ENCODE measurements at places on chromosomes 12 and 14. TPM values are rescaled to one million over a fixed set of nuclear protein-coding genes. Genes with fewer than 3 reads are reported as not detected.

ABCC9 gene
- total RNA-seq = not detected

GLRX5 gene
- 17.7 TPM for total RNA-seq

DNA sequence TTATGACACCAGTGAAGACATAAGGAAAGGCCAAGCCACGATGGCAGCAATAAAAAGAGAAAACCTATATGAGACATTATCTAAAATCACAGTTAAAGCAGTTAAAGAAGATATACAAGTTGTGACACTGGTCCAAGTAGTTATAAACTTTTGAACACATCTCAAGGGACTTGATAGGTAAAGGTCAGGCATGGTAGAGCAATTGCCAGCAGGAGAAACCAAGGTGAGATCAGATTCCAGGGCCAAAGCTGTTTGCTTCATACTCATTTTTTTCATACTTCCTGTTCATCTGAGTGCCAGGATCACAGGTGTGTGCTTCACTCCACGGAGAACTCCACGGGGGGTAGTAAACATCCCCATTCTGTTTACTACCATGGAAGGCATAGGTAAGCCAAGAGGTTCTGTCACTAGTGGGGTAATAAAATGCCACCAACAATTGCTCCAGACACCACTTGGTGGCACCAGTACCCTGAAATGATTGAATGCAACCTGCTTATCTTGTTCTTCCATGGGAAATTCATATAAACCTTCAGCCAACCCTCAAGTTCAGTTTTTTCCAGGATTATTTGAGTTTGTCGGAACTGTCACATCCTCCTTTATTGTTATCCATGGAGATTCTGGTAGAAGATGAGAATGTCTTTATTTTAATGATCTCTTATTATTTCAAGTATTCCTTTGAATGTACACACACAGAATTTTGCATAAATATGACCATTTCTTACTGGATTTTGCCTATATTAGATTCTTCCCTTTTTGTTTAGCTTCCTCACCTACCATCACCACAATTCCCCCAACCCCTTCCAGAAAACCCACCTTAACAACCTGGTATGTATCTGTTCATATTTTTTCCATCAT, 59.2 kb upstream of the TSPAN8 start:
- no peaks in the 10 kb centered on the region for H3K36me3 ChIP-seq
- H3K27ac ChIP-seq = no peak overlapping the region
- DNase-seq = no peak
- H3K4me1 ChIP-seq = no peaks in the 10 kb centered on the region
- no peaks in the 10 kb centered on the region for H3K27me3 ChIP-seq

DNA sequence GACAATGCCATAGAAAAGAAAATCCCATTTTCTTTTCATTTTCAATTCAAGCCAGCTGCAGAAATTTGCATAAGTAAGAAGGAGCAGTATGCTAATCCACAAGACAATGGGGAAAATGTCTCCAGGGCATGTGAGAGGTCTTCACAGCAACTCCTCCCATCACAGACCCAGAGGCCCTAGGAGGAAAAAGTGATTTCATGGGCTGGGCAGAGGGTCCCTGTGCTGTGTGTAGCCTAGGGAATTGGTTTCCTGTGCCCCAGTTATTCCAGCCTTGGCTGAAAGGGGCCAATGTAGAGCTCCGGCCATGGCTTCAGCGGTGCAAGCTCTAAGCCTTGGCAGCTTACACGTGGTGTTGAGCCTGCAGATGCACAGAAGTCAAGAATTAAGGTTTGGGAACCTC, 211.4 kb downstream of the CCDC59 start:
- no peak for DNase-seq
- H3K27ac ChIP-seq = no peak overlapping the region
- no peak overlapping the region for H3K4me3 ChIP-seq
- no peaks in the 10 kb centered on the region for H3K27me3 ChIP-seq
- H3K36me3 ChIP-seq = no peaks in the 10 kb centered on the region
- no peaks in the 10 kb centered on the region for H3K4me1 ChIP-seq

- no peak for DNase-seq
- peaks cover 18% of the 10 kb centered on the region for H3K27me3 ChIP-seq
- H3K27ac ChIP-seq = no peak overlapping the region
- H3K4me1 ChIP-seq = peaks cover 7% of the 10 kb centered on the region
Observed at GRCh38 chr12:76643438-76643837, 83.9 kb upstream of the OSBPL8 start.

GRCh38 chr12:7610006-7610405, 55.7 kb downstream of the APOBEC1 start:
- no peak overlapping the region for H3K4me3 ChIP-seq
- no peak for DNase-seq
- H3K27me3 ChIP-seq = peaks cover 61% of the 10 kb centered on the region
- peaks cover 10% of the 10 kb centered on the region for H3K4me1 ChIP-seq
- H3K36me3 ChIP-seq = no peaks in the 10 kb centered on the region

All from T-helper 17 cell (primary cell).